Adrenal gland (tissue), 19 donors: ENCODE measurements at places on chromosomes 7 and 10. TPM values are rescaled to one million over a fixed set of nuclear protein-coding genes. Genes with fewer than 3 reads are reported as not detected.

The LHFPL3 gene
- 0.14 TPM for total RNA-seq

The GNGT1 gene
- not detected for total RNA-seq

The SEMA3A gene
- 8.4 TPM for total RNA-seq

The ADCYAP1R1 gene
- 1.1 TPM for total RNA-seq

The AQP1 gene
- total RNA-seq = 47.7 TPM

The GDF2 gene
- total RNA-seq = not detected

The NKX2-3 gene
- not detected for total RNA-seq

The PNLIPRP1 gene
- not detected for total RNA-seq

The CAV2 gene
- total RNA-seq = 29.1 TPM

The VSTM4 gene
- 136 TPM for total RNA-seq
